ENCODE measurements at places on chromosomes 16 and 17.

DNA sequence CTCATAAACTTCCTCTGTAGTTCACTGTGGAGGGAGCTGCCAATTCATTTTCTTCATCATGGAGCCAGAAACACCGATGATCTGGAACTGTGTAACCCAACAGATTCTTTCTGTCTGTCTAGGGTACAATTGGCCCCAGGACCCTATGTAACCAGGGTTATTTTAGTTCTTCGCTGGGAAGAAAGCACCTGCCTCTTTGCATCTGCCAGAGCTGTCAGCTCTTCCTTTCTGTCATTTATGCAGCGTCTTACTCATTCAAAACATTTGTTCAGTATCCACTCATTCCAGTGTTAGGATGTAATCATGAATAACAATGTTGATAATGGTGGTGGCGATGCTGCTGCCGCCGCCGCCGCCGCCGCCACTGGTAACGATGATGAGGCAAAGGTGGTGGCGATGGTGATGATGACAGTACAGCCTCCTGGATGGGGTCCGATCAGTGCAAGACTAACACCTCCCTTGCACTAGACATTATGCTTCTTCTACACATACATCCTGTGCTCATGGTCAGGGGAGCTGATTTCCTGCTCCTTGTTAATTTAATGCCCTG, 46.1 kb downstream of the IRX5 start:
- no peaks in the 10 kb centered on the region for H3K36me3 ChIP-seq
- DNase-seq = no peak
- H3K27ac ChIP-seq = no peak overlapping the region

- peaks cover 4% of the 10 kb centered on the region for H3K36me3 ChIP-seq
- H3K4me3 ChIP-seq = no peak overlapping the region
- no peaks in the 10 kb centered on the region for H3K27me3 ChIP-seq
- no peak overlapping the region for H3K27ac ChIP-seq
- no peak for DNase-seq
- peaks cover 2% of the 10 kb centered on the region for H3K4me1 ChIP-seq
These were observed 7.0 kb downstream of the PIGQ start for GRCh38 chr16:576823-577201.

- DNase-seq = no peak
- no peak overlapping the region for H3K4me3 ChIP-seq
- H3K27me3 ChIP-seq = no peaks in the 10 kb centered on the region
- H3K4me1 ChIP-seq = no peaks in the 10 kb centered on the region
These were observed 11.8 kb upstream of the ZNF23 start for GRCh38 chr16:71473891-71474290.

- peaks cover 40% of the 10 kb centered on the region for H3K27me3 ChIP-seq
- H3K36me3 ChIP-seq = no peaks in the 10 kb centered on the region
- H3K4me1 ChIP-seq = peaks cover 13% of the 10 kb centered on the region
- peak; percentile 69 for DNase-seq
- H3K4me3 ChIP-seq = peak within 1 kb of the TSS; percentile 72
- H3K27ac ChIP-seq = no peak within 1 kb of the TSS
These were observed at the start of gene ADORA2B for GRCh38 chr17:15944759-15945526. ADORA2B (plus strand) TSS chr17:15945130; CDS start chr17:15945249, 119 bp downstream.

DNA sequence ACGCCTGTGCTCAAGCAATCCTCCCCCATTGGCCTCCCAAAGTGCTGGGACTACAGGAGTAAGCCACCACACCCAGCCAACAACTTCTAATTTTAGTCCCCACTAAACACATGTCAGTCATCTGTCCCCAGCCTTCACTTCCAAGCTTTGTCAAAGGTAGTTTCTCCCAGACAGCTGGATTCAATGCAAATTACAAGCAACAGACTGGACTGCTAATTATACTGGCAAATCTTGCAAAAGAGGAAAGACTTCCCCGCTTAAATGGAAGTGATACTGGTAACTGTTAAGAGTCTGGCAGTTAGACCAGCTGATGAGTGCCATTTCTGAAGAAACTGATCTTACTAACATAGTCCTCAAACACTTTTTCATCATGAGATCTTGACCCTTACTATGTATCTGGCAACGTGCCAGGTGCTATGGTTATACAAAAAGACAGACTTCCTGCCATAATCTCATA, 8.2 kb upstream of the GGA2 start:
- no peak for DNase-seq
- no peak overlapping the region for H3K27ac ChIP-seq
- peaks cover 32% of the 10 kb centered on the region for H3K36me3 ChIP-seq
- H3K27me3 ChIP-seq = no peaks in the 10 kb centered on the region

GRCh38 chr16:58620396-58620795, 9.2 kb downstream of the CNOT1 start:
- DNase-seq = no peak
- peaks cover 2% of the 10 kb centered on the region for H3K4me1 ChIP-seq
- peak overlapping the region; percentile 16 for H3K27ac ChIP-seq
- H3K36me3 ChIP-seq = peaks cover 19% of the 10 kb centered on the region

- no peak overlapping the region for H3K27ac ChIP-seq
- no peak overlapping the region for H3K4me3 ChIP-seq
- no peaks in the 10 kb centered on the region for H3K27me3 ChIP-seq
- peaks cover 7% of the 10 kb centered on the region for H3K4me1 ChIP-seq
These were observed 12.8 kb downstream of the AXIN1 start for GRCh38 chr16:339680-340079.

Measured in mesothelial cell of epicardium (in vitro differentiated cells).